ENCODE measurements at places on chromosomes 1 and 21.

DNA sequence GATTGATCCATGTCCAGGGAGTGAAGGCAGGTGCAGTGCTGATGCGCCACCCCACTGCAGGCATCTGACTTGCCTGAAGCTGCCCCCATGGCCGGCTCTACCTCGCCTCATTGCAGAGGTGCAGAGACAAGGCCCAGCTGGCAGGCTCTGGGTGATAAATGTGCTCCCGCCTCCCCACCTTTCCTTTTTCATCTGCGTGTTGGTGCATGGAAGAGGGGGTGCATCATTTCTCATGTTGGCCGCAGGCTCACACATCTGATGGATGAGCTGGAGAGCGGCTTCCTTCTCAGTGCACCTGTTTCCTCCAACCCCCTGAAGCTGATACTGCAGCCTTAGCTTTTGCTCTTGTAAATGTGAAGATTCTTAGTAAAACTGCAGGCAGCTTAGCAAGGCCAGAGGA lies 306.0 kb upstream of the KAZN start:
- no peak for DNase-seq

DNA sequence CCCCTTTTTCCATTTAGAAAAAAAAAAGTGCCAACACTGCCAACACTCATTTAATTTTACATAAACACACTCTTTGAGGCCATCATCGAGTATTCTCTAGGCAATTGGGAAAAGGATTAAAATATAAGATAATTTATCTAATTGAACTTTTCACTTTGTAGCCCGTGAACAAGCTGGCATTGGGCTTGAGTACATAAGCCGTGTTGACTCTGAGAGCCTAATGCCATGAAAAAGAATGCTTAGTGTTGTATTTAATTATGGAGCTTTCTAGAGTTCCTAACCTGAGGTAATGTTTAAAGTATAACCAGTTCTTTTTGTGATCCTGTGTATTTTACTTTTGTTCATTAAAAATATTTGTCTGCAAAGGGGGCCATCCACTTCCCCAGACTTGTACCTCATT lies 193.8 kb downstream of the LYPLAL1 start:
- no peak for DNase-seq

GRCh38 chr1:152148051-152148450 lies 11.0 kb downstream of the RPTN start:
- DNase-seq = no peak

DNA sequence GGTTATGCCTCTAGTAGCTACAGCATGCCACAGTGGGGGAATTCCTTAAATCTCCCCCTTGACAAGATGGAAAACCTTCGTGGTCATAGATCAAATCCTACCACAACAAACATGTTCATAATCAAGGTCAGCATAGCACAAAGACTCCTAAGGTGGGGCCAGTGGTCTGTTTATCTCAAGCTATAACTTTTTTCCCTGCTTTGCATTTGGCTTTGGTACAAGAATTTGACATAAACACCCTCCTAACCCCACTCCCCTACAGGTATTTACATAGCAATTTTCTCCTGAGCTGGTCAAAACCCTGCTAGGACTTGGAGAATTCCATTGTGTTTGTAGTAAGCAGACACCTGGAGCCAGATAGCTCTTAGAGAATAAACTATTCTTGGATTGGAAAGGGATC lies 58.5 kb downstream of the HIVEP3 start:
- no peak for DNase-seq

- DNase-seq = no peak
Observed at GRCh38 chr1:151405187-151405951, 6.0 kb downstream of the PSMB4 start.

- no peak for DNase-seq
Observed at GRCh38 chr1:208551633-208552320, 307.6 kb upstream of the PLXNA2 start.
